Upper lobe of left lung (tissue), 6 donors: ENCODE measurements at places on chromosomes 2 and 18. TPM values are rescaled to one million over a fixed set of nuclear protein-coding genes. Genes with fewer than 3 reads are reported as not detected.

- DNase-seq = no peak
Observed at GRCh38 chr2:48287976-48288375, 242.0 kb upstream of the STON1 start.

DNA sequence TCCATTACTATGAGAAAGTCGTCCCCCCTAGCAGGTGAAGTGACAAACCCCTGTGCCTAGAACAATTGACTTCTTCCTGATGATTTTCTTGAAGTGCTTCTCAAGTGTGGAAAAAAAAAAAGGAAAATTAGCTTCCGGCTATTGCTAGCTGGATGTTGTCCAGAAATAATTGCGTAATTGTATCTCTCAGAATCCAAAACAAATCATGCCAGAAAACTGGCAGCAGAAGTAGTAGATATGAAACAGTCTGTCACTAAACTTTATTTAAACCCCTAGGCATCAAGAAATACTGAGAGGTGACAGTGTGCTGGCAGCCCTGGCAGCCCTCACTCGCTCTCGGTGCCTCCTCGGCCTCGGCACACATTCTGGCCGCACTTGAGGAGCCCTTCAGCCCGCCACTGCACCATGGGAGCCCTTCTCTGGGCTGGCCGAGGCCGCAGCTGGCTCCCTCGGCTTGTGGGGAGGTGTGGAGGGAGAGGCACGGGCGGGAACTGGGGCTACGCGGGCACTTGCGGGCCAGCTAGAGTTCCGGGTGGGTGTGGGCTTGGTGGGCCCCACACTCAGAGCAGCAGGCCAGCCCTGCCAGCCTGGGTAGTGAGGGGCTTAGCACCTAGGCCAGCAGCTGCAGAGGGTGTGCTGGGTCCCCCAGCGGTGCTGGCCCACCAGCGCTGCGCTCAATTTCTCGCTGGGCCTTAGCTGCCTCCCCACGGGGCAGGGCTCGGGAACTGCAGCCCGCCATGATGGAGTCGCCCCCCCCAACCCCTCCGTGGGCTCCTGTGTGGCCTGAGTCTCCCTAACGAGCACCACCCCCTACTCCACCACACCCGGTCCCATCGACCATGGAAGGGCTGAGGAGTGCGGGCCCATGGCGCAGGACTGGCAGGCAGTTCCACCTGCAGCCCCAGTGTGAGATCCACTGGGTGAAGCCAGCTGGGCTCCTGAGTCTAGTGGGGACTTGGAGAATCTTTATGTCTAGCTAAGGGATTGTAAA, 80.5 kb upstream of the ABCA12 start:
- peak; percentile 26 for DNase-seq

GRCh38 chr2:127226520-127227263, 6.6 kb upstream of the CYP27C1 start:
- DNase-seq = peak; percentile 87

Gene PXDN
- 65.6 TPM for total RNA-seq

Gene LOXHD1
- total RNA-seq = 0.30 TPM

GRCh38 chr2:132951008-132951714, 281.2 kb upstream of the LYPD1 start:
- no peak for DNase-seq

DNA sequence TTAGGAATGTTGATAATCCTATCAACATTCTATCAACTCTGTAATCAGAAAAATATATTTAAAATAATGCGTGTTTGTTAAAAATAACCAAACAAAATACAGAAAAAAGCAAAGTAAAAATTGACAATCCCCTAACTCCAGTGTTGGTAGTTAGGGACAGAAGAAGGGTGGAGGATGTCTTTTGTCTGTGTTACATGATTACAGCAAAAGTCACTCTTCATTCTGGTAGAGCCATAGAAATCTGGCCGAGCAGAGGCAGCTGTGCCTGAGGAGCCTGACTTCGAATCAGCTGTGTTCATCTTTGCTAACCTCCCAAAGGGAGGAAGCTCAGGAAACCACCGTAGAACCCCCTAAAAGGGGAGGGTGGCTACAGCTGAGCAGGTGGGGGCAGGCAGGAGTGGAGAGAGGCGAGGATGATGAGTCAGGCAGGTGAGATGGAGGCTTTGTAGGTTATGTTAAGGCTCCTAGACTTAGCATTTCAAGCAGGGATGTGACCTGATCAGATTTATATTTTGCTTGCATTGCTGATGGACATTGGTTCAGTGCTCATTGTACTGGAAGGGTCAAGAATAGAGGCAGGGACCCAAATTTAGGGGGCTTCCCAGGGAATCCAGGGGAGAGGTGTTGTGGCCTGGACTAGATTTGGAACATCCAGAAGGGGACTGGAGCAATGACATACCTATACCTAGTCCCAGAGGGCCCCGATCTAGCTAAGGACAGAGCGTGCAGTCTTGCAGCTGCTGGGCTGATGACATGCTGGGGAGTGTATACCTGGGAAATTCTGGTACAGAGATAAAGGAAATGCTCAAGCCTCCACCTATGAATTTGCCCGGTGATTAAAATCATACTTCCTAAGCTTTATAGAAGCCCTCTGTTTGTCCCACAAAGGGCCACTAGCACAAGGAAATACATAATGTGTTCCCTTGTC, 95.7 kb downstream of the NEDD4L start:
- DNase-seq = peak; percentile 3

DNA sequence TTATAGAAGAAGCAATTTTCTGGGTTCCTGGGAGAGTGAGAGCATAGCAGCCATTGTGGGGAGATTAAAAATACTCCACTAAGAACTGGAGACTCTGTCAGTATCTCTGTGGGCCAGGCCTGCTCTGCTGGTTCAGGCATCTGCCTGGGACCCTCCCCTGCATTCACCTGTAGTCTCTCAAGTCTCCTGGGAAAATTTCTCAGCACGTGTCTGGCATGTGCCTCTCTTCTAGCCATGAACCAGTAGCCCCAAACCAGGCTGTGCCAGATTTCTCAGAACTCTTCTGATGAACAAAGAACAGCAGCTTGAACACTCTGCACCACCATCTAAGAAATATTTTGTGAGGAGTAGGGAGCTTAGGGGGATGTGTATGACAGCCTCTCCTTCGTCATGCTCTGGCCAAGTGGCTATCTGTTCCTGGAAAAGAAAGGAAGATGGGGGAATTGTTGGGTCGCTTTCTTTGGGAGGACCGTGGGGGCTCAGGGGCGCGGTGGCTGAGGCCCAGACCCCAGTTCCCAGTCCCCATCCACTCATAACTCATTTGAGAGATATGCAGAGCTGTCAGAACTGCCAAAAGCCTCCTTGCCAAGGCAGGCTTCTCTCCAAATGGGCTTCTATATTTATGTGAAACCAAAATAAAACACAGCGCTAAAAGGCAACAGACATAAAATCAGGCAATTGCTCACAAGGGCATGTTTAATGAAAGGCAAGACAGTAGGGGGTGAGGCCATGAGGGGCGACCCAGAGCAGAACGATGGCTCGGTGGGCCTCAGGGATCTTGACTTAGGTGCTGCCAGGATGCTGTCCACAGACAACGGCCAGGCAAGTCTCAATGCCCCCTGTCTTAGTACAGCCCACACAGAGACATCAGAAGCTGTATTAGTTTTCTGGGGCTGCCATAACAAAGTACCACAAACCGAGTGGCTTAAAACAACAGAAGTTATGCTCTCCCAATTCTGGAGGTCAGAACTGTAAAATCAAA, 114.7 kb upstream of the TNP1 start:
- peak; percentile 75 for DNase-seq

- peak; percentile 15 for DNase-seq
Observed at GRCh38 chr18:79552140-79552631, 127.4 kb upstream of the CTDP1 start.
